Testis (tissue), 5 donors: ENCODE measurements at places on chromosomes 5 and 9. TPM values are rescaled to one million over a fixed set of nuclear protein-coding genes. Genes with fewer than 3 reads are reported as not detected.

Gene SPINK7
- not detected for total RNA-seq

Gene TDRD7
- 32.2 TPM for total RNA-seq

Gene CARD6
- 3.1 TPM for total RNA-seq

Gene PCDHGA9
- 13.0 TPM for total RNA-seq

Gene PCDHA3
- total RNA-seq, result 2.0 TPM

Gene C9
- total RNA-seq, result 0.74 TPM

Gene CDX1
- 3.4 TPM for total RNA-seq

Gene SLC1A3
- 6.6 TPM for total RNA-seq

Gene SLCO4C1
- 2.1 TPM for total RNA-seq

DNA sequence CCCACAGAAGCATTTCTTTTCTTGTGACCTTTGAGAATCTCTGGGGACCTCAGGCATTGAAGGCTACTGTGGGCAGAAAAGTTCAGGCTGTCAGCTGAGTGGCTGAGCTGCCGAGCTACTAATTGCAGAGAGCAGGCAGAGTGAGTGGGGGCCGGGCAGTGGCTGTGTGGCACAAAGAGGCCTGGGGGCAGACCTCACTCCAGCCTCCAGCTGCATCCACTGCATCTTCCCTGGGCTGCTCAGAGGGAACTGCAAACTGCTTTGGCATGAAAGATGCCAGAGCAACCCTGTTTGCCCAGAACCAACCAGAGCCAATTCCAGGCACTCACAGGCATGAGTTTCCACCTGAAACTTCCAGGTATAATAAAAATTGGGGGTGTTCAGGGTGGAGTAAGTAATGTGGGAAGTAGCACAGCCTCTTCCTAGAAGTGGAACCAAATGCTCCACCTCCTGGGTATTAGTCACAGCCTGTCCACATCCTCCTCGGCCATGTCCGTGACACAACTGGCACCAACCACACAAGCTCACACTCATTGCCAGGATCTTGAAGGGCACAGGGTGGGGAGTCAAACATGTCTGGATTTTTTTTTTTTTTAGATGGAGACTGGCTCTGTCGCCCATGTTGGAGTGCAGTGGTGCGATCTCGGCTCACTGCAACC lies 548.9 kb downstream of the BNC2 start:
- no peak overlapping the region for H3K27ac ChIP-seq
- no peak for DNase-seq
- H3K4me3 ChIP-seq, result no peak overlapping the region
- no peaks in the 10 kb centered on the region for H3K4me1 ChIP-seq
- no peaks in the 10 kb centered on the region for H3K36me3 ChIP-seq

DNA sequence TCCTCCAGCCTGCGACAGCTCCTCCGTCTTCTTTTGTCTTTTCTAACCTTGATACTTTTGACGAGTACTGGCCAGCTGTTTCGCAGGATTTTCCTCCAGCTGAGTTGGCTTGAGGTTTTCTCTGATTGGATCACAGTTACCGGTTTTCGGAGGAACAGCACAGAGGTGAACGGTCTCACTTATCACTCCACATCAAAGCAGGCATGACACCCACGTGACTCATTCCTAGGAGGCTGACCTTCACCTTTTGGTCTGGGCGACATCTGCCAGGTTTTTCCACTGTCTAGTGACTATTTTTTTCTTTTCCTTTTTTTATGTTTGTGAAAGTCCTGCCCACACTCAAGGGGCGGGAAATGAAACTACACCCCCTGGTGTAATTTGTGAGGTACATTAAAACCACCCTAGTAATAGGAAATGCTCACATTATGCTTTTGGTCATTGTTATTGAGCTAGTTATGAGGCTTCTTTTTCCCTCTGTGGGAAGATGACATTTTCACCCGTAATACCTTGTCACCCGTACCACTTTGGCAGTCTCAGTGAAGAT lies 319.2 kb downstream of the GADD45G start:
- no peaks in the 10 kb centered on the region for H3K36me3 ChIP-seq
- no peak overlapping the region for H3K27ac ChIP-seq
- H3K4me3 ChIP-seq, result no peak overlapping the region
- H3K27me3 ChIP-seq, result no peaks in the 10 kb centered on the region
- peak; percentile 51 for DNase-seq

GRCh38 chr5:94184870-94185269 lies 433.5 kb downstream of the KIAA0825 start:
- DNase-seq, result no peak
- no peak overlapping the region for H3K27ac ChIP-seq
- H3K27me3 ChIP-seq, result no peaks in the 10 kb centered on the region
- no peaks in the 10 kb centered on the region for H3K4me1 ChIP-seq
- no peaks in the 10 kb centered on the region for H3K36me3 ChIP-seq

DNA sequence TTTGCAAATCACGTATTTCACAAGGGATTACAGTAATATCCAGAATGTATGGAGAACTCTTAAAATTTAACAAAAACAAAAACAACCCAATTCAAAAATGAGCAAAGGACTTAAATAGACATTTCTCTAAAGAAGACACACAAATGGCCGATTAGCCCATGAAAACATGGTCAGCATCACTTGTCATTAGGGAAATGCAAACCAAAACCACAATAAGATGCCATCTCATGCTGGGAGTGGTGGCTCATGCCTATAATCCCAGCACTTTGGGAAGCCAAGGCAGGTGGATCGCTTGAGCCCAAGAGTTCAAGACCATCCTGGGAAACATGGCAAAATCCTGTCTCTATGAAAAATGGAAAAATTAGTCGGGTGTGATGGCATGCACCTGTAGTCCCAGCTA lies 120.2 kb downstream of the SUSD1 start:
- H3K4me3 ChIP-seq, result no peak overlapping the region
- DNase-seq, result no peak
- H3K36me3 ChIP-seq, result no peaks in the 10 kb centered on the region
- no peak overlapping the region for H3K27ac ChIP-seq
- no peaks in the 10 kb centered on the region for H3K27me3 ChIP-seq

DNA sequence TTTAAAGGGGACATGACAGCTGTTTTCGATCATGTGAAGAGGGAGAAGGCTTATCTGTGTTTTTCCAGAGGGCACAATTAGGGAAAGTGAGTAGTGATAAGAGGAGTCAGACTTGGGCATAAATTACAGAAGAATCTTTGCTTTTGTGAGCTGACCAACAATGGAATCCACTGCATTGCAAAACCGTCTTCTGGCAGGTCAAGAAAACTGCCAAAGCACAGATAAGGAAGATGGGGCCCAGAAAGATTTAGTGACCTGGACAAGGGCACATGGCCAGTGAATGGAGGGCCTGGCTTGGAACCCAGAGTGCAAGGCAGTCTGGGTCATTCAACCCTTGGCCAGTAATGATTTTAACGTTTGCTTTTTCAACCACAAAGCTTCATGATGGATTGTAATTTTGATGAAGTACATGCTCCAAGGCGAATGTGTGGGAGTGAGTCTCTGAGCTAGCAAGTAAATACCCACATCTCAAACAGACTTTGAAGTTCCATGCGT lies 153.2 kb upstream of the MAST4 start:
- H3K27me3 ChIP-seq, result no peaks in the 10 kb centered on the region
- no peaks in the 10 kb centered on the region for H3K36me3 ChIP-seq
- H3K27ac ChIP-seq, result no peak overlapping the region
- peak; percentile 28 for DNase-seq
- peaks cover 9% of the 10 kb centered on the region for H3K4me1 ChIP-seq

- no peak for DNase-seq
- H3K36me3 ChIP-seq, result no peaks in the 10 kb centered on the region
- no peak overlapping the region for H3K4me3 ChIP-seq
- no peak overlapping the region for H3K27ac ChIP-seq
- H3K27me3 ChIP-seq, result no peaks in the 10 kb centered on the region
- H3K4me1 ChIP-seq, result no peaks in the 10 kb centered on the region
These were observed 99.8 kb downstream of the EFNA5 start for GRCh38 chr5:107570805-107571531.

- H3K4me3 ChIP-seq, result no peak overlapping the region
- DNase-seq, result no peak
- H3K4me1 ChIP-seq, result no peaks in the 10 kb centered on the region
- H3K36me3 ChIP-seq, result no peaks in the 10 kb centered on the region
- H3K27me3 ChIP-seq, result no peaks in the 10 kb centered on the region
These were observed 525.8 kb downstream of the AGTPBP1 start for GRCh38 chr9:85215961-85216360.

- no peak overlapping the region for H3K4me3 ChIP-seq
- H3K27ac ChIP-seq, result no peak overlapping the region
- no peaks in the 10 kb centered on the region for H3K36me3 ChIP-seq
- no peak for DNase-seq
- H3K27me3 ChIP-seq, result no peaks in the 10 kb centered on the region
These were observed 168.4 kb downstream of the CCDC192 start for GRCh38 chr5:127871503-127872153.

GRCh38 chr5:54492178-54492577 lies 25.4 kb upstream of the SNX18 start:
- no peak overlapping the region for H3K4me3 ChIP-seq
- no peak for DNase-seq
- no peaks in the 10 kb centered on the region for H3K4me1 ChIP-seq

GRCh38 chr5:4042311-4042710 lies 446.7 kb downstream of the IRX1 start:
- H3K4me3 ChIP-seq, result no peak overlapping the region
- no peak for DNase-seq
- no peaks in the 10 kb centered on the region for H3K4me1 ChIP-seq
- no peaks in the 10 kb centered on the region for H3K27me3 ChIP-seq

DNA sequence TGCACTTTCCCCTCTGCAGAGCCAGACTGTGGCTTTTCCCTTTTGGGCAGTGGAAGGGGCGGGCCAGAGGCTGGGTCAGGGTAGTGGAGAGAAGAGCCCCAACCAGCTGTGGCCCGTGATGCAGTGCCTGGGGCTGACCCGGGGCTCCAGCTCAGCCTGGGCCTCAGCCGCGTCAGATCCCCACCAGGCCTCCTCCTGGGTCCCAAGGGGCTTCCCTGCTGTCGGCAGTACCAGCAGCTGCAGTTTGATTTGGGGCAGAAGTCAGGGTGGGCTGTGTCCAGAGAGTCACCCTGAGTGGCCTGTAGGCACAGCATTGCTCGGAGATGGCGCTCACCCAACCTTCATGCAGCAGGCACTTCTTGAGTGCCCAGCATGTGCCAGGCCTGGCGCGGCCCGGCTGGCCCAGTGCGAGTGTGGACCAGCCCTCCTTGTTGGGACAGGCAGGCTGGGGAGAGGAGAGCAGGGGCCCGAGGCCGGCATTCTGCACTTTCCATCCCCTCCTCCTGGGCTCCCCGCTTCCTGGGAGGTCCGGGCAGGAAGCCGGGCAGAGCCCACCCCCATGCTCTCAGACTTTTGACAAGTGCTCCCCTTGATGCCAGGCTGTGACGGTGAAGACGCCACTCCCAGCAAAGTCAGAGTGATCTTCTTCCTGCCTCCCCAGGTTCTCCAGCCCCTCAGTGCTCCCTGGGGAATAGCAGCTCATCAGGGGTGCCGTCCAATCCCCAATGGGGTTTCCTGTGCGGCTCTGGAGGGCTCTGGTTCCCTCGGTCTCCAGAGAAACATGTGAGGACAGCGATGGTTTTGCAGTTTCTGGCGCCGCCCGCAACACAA lies 88.3 kb upstream of the COL5A1 start:
- H3K4me1 ChIP-seq, result no peaks in the 10 kb centered on the region
- H3K4me3 ChIP-seq, result no peak overlapping the region
- no peak for DNase-seq
- H3K27me3 ChIP-seq, result no peaks in the 10 kb centered on the region

DNA sequence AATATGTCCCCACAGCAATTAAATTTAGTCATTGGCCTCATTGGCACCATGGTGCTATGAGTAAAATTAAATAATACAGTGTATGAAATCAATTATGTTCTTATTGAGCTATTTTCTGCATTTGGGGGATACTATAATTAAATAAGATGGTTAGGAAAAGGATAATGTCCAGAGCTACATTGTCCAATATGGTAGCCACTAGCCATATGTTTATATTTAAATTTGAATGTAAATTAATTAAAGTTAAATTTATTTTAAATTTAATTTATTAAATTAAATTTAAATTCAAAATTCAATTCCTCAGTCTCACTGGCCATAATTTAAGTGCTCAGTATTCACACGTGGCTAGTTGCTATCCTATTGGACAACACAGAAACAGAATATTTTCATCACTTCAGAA lies 115.7 kb downstream of the SPATA31D1 start:
- DNase-seq, result no peak
- no peaks in the 10 kb centered on the region for H3K36me3 ChIP-seq
- H3K4me3 ChIP-seq, result no peak overlapping the region
- H3K4me1 ChIP-seq, result no peaks in the 10 kb centered on the region

- H3K4me3 ChIP-seq, result no peak overlapping the region
- no peaks in the 10 kb centered on the region for H3K4me1 ChIP-seq
- H3K27me3 ChIP-seq, result no peaks in the 10 kb centered on the region
These were observed 433.8 kb upstream of the CDH9 start for GRCh38 chr5:27472000-27472763.
